Right lobe of liver (tissue), 6 donors: ENCODE measurements at places on chromosomes 3 and 15.

DNA sequence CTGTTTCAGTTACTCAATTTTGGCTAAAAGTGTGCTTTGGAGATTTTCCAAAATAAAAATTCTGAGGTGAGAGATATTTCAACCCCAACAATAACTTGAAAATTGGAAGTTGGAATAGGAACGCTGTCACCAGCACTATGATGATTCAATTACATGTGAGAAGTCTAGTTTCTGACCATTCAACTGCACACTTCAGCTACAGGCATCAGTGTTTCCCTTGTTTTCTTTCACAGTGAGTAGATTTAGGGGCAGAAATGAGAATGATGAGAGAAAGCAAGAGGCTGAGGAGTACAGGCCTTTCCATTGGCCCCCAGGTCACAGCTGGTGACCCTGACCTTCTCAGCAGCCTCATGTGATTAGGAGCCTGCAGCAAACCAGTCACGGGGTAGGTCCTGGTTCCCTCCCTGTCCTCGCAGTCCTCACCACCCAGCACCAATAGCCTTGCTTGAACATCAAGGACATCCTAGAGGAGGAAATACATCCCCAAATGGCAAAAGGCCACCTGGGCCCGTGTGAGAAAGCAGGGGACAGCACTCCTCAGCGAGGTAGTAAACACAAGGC, 10.0 kb upstream of the FILIP1L start:
- H3K27me3 ChIP-seq = no peaks in the 10 kb centered on the region
- H3K4me1 ChIP-seq = no peaks in the 10 kb centered on the region
- no peak overlapping the region for H3K4me3 ChIP-seq
- no peaks in the 10 kb centered on the region for H3K36me3 ChIP-seq
- H3K27ac ChIP-seq = no peak overlapping the region

- DNase-seq = no peak
- no peaks in the 10 kb centered on the region for H3K4me1 ChIP-seq
- no peak overlapping the region for H3K4me3 ChIP-seq
- no peak overlapping the region for H3K27ac ChIP-seq
- no peaks in the 10 kb centered on the region for H3K36me3 ChIP-seq
Observed at GRCh38 chr3:13083898-13084297, 10.7 kb upstream of the IQSEC1 start.

- no peak overlapping the region for H3K27ac ChIP-seq
- H3K27me3 ChIP-seq = no peaks in the 10 kb centered on the region
- H3K36me3 ChIP-seq = no peaks in the 10 kb centered on the region
- no peaks in the 10 kb centered on the region for H3K4me1 ChIP-seq
- no peak overlapping the region for H3K4me3 ChIP-seq
Observed at GRCh38 chr3:184540777-184541681, 20.6 kb upstream of the EPHB3 start.

- no peaks in the 10 kb centered on the region for H3K4me1 ChIP-seq
- H3K27me3 ChIP-seq = no peaks in the 10 kb centered on the region
- no peaks in the 10 kb centered on the region for H3K36me3 ChIP-seq
Observed at GRCh38 chr15:70653426-70653825, 109.9 kb downstream of the UACA start.

DNA sequence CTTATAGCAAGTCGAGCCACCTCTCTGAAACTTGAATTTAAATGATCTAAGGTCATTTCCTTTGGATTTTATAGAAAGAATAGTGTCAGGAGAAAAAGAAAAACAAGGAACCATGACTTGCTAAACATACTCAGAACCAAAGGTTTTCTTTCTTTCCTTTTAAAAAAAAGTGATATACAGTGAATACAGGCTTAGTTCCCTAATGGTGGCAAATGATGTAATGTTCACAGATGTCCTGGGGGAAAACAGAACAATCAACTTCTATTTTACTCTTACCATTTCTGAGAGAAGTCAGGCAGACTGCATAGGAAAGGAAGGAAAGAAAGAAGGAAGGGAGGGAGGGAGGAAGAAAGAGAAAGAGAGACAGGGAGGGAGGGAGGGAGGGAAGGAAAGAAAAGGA, 56.5 kb downstream of the ST6GAL1 start:
- no peaks in the 10 kb centered on the region for H3K36me3 ChIP-seq
- no peak for DNase-seq
- H3K27ac ChIP-seq = no peak overlapping the region
- peaks cover 49% of the 10 kb centered on the region for H3K4me1 ChIP-seq
- H3K27me3 ChIP-seq = no peaks in the 10 kb centered on the region

GRCh38 chr3:134287512-134287911, 36.9 kb upstream of the RYK start:
- no peak overlapping the region for H3K4me3 ChIP-seq
- DNase-seq = no peak
- H3K4me1 ChIP-seq = no peaks in the 10 kb centered on the region

DNA sequence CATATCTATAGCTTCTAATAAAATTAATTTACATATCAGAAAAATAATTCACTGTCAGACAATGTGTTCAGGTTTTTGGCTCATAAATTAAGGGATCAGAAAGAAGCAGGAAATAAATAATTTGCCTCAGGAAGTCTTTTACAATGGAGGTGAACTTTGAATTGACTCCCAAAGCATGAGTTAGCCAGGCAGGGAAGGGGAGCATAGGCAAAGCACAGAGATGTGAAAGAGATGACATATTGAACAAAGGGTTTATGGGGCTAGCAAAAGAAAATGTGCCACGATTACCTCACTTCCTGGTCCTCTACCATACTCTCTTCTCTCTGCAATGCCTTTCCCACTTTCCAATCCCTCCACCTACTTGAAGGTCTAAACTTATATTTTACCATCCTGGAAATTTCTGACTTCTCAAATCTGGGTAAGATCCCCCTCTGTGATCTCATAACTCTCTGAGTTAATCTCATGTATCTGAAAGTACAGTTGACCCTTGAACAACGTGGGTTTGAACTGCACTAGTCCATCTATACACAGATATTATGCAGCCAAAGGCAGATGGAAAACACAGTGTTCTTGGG, 4.1 kb upstream of the HEXA start:
- no peak overlapping the region for H3K4me3 ChIP-seq
- H3K27ac ChIP-seq = no peak overlapping the region
- H3K27me3 ChIP-seq = no peaks in the 10 kb centered on the region
- H3K4me1 ChIP-seq = no peaks in the 10 kb centered on the region

DNA sequence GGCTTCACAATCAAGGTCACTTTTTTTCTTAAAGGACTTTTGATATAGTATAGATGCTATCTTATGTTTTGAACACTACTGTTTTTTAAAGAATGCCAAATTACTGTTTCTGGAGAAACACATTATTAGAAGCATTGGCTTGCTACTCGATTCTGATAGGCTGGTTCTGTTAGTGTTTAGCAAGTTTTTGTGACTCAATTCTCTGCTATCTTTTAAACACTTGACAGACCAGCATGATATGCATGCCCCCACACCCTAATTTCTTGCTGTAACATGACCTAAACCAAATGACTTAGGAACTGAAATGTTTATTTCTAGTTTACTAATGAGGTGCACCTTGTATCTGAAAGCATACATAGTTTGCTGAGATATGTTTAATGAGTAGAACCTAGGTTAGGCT, 5.5 kb upstream of the IL20RB start:
- no peak for DNase-seq
- H3K27ac ChIP-seq = no peak overlapping the region
- no peaks in the 10 kb centered on the region for H3K36me3 ChIP-seq
- H3K4me1 ChIP-seq = no peaks in the 10 kb centered on the region
- H3K4me3 ChIP-seq = no peak overlapping the region
- H3K27me3 ChIP-seq = no peaks in the 10 kb centered on the region

DNA sequence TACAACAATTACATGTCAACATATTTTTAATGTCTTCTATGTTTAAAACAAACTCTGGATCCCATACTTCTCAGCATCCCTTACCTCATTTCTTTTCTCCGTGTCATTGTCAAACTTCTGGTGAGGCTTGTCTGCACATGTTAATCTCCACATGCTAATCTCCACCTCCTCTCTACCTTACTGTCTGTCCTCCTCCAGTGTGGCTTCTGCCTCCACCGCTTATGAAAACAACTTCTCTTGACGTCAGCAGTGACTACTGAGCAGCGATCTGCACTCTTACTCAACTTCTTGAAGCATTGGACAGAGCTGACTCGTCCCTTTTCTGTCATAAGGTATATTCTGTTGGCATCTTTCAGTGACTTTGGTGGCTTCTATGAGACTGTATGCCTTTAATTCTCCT, 338.2 kb upstream of the THRB start:
- H3K4me1 ChIP-seq = no peaks in the 10 kb centered on the region
- H3K36me3 ChIP-seq = no peaks in the 10 kb centered on the region
- H3K4me3 ChIP-seq = no peak overlapping the region
- H3K27ac ChIP-seq = no peak overlapping the region

- H3K27ac ChIP-seq = no peak overlapping the region
- no peaks in the 10 kb centered on the region for H3K4me1 ChIP-seq
- H3K36me3 ChIP-seq = no peaks in the 10 kb centered on the region
- H3K27me3 ChIP-seq = no peaks in the 10 kb centered on the region
Observed at GRCh38 chr3:43034200-43034599, 55.1 kb downstream of the GASK1A start.

- no peak overlapping the region for H3K4me3 ChIP-seq
- H3K36me3 ChIP-seq = no peaks in the 10 kb centered on the region
- no peak for DNase-seq
- H3K27ac ChIP-seq = no peak overlapping the region
Observed at GRCh38 chr15:61243983-61244593, 15.0 kb upstream of the RORA start.

GRCh38 chr3:83928391-83928790, 1030.4 kb upstream of the CADM2 start:
- no peak overlapping the region for H3K4me3 ChIP-seq
- H3K27me3 ChIP-seq = no peaks in the 10 kb centered on the region
- no peaks in the 10 kb centered on the region for H3K36me3 ChIP-seq
- no peaks in the 10 kb centered on the region for H3K4me1 ChIP-seq
- no peak for DNase-seq

GRCh38 chr3:185308126-185308754, 54.4 kb upstream of the EHHADH start:
- DNase-seq = no peak
- no peak overlapping the region for H3K4me3 ChIP-seq
- H3K4me1 ChIP-seq = no peaks in the 10 kb centered on the region
- no peak overlapping the region for H3K27ac ChIP-seq
- H3K27me3 ChIP-seq = no peaks in the 10 kb centered on the region
- H3K36me3 ChIP-seq = no peaks in the 10 kb centered on the region

DNA sequence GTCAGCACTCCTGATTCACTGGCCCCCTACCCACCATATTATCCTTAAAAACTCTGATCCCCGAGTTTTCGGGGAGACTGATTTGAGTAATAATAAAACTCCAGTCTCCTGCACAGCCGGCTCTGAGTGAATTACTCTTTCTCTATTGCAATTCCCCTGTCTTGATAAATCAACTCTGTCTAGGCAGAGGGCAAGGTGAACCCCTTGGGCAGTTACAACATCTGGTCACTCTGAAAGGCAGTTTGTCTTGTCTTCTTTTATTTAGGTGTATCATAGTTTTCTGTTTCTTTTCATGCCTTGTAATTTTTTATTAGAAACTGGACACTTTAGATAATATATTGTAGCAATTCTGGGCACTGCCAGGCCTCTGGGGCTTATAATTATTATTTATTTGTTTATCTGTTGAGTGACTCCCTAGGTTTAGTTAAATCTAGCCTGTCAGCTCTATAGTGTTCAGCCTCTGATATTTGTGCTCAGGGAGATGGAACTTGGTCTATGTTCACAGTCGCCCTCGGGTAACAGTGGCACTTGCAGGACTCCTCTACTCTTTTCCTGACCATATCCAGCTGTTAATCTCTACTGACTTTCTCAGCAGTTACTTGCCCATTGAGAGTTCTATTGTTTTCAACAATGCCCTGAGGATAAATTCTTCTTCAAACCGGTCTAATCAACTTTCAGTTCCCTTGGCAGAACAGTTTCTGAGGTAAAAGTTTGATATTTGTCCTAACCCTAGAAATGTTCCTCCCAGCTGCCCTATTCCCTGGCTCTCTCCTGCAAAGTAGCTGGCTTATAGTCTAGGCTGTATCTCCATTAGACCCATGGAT, 15.5 kb upstream of the PLAAT1 start:
- H3K27ac ChIP-seq = no peak overlapping the region
- DNase-seq = no peak
- H3K36me3 ChIP-seq = no peaks in the 10 kb centered on the region
- H3K4me1 ChIP-seq = no peaks in the 10 kb centered on the region

- no peaks in the 10 kb centered on the region for H3K36me3 ChIP-seq
- peak; percentile 78 for DNase-seq
- H3K4me1 ChIP-seq = no peaks in the 10 kb centered on the region
- no peak overlapping the region for H3K27ac ChIP-seq
Observed at GRCh38 chr15:84946772-84947489, 34.7 kb upstream of the PDE8A start.

GRCh38 chr3:128494367-128494650, 1.3 kb upstream of the GATA2 start:
- no peaks in the 10 kb centered on the region for H3K36me3 ChIP-seq
- no peak overlapping the region for H3K4me3 ChIP-seq
- DNase-seq = peak; percentile 1
- H3K27ac ChIP-seq = no peak overlapping the region

GRCh38 chr3:175336406-175337133, 477.4 kb downstream of the NAALADL2 start:
- H3K4me1 ChIP-seq = no peaks in the 10 kb centered on the region
- no peaks in the 10 kb centered on the region for H3K36me3 ChIP-seq
- H3K27ac ChIP-seq = no peak overlapping the region
- no peak overlapping the region for H3K4me3 ChIP-seq

GRCh38 chr15:27123291-27123690, 152.3 kb downstream of the GABRG3 start:
- H3K4me3 ChIP-seq = no peak overlapping the region
- no peaks in the 10 kb centered on the region for H3K36me3 ChIP-seq
- DNase-seq = no peak
- no peaks in the 10 kb centered on the region for H3K27me3 ChIP-seq
- no peak overlapping the region for H3K27ac ChIP-seq

DNA sequence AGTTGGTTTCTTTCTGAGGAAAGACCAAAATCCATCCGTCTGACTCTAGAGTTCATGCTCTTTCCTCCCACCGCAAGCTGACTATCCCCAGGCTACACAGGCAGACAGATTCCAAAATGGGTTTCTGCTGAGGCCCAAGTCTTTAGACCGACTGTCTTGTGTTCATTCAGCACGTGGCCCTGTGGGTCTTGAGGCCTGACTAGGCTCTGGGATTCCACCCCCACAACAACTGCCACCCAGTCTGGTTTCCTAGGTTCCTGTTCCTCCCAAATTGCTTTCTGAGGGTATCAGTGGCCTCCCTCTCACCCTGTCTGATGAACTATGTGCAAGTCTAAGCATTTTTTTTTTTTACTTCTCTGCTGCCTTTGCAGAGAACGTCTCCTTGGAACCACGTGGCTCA, 67.7 kb downstream of the CYP19A1 start:
- no peak for DNase-seq
- no peak overlapping the region for H3K4me3 ChIP-seq
- no peak overlapping the region for H3K27ac ChIP-seq
- no peaks in the 10 kb centered on the region for H3K36me3 ChIP-seq

GRCh38 chr3:175070946-175071345, 211.8 kb downstream of the NAALADL2 start:
- no peaks in the 10 kb centered on the region for H3K36me3 ChIP-seq
- peaks cover 10% of the 10 kb centered on the region for H3K4me1 ChIP-seq
- no peaks in the 10 kb centered on the region for H3K27me3 ChIP-seq
- DNase-seq = no peak
- H3K4me3 ChIP-seq = no peak overlapping the region

GRCh38 chr3:189673535-189673934, 42.3 kb downstream of the TP63 start:
- H3K27me3 ChIP-seq = no peaks in the 10 kb centered on the region
- no peak overlapping the region for H3K4me3 ChIP-seq
- no peak for DNase-seq
- peaks cover 4% of the 10 kb centered on the region for H3K4me1 ChIP-seq
